ENCODE measurements at places on chromosomes 5 and 9. TPM values are rescaled to one million over a fixed set of nuclear protein-coding genes. Genes with fewer than 3 reads are reported as not detected.

- H3K27ac ChIP-seq: peak overlapping the region; percentile 85
- peak overlapping the region; percentile 76 for H3K4me3 ChIP-seq
- DNase-seq: no peak
- no peaks in the 10 kb centered on the region for H3K36me3 ChIP-seq
- H3K4me1 ChIP-seq: peaks cover 20% of the 10 kb centered on the region
- no peaks in the 10 kb centered on the region for H3K27me3 ChIP-seq
These were observed 206.6 kb upstream of the IER5L start for GRCh38 chr9:129384491-129385210.

DNA sequence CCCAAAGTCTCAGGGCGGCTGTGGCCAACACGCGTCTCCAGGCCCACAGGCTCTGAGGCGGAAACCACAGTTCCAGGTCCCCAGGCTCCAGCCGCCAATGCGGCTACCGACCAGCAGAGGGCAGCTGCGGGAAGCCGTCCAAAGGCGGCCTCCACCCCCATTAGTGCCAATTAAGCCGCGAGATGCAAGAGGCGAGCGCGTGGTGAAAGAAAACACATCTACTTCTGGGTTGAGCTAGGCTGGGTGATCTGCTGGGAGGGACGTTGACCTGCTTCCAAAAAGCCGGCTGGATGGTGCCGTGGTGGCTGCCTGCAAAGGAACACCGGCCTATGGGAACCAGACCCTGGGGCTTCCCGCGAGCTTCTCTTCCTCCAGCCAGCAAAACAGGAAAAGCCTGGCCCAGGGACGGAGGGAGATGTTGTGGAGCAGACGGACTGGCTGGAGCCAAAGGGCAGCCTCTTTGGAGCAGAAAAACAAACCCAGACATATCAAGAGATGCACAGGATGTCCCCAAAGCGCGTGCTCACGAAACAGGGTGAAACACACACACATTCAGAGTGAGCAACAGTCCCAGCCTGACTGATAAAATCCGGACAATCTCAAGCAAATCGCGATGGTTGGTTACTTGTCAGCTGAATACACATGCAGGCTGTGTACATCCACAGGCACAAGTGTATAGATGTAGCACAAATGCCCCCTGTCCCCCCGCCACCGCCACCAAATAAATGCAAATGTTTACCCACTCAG, 187.1 kb upstream of the BRINP1 start:
- no peak overlapping the region for H3K27ac ChIP-seq
- H3K36me3 ChIP-seq: no peaks in the 10 kb centered on the region
- H3K4me3 ChIP-seq: no peak overlapping the region
- peaks cover 30% of the 10 kb centered on the region for H3K27me3 ChIP-seq
- peak; percentile 58 for DNase-seq
- H3K4me1 ChIP-seq: no peaks in the 10 kb centered on the region

Gene F12
- total RNA-seq: 5.6 TPM

Gene GPX3
- total RNA-seq: not detected

Gene FYB1
- total RNA-seq: 71.3 TPM

Measured in activated naive CD8-positive, alpha-beta T cell treated with anti-CD3 and anti-CD28 coated beads for 36 hours (primary cell).